ENCODE measurements at places on chromosomes 5 and 9. TPM values are rescaled to one million over a fixed set of nuclear protein-coding genes. Genes with fewer than 3 reads are reported as not detected.
A peak's percentile ranks its signal among the peaks of the same experiment; 100 is the strongest.

GRCh38 chr5:102958481-102959011, 161.4 kb downstream of the GIN1 start:
- DNase-seq: no peak

DNA sequence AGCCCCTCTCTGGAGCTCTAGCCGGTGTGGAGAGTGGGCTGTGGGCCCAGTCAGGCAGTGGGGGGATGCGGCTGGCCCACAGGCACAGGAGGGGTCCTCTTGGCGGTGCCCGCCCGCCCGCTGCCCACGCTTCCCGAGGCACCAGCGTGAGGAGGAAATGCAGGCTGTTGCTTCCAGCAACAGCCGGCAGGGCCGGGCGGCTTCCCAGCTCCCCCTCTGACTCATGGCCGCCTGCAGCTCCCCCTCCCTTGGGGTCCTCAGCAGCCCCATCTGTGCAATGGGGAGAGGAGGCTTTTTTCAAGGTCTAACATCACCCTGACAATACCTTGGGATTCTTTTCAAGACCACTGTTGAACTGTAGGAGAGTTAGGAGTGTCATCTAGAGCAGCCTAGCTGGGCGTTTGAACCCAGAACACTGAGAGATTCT, 10.4 kb downstream of the CXXC5 start:
- DNase-seq: no peak

DNA sequence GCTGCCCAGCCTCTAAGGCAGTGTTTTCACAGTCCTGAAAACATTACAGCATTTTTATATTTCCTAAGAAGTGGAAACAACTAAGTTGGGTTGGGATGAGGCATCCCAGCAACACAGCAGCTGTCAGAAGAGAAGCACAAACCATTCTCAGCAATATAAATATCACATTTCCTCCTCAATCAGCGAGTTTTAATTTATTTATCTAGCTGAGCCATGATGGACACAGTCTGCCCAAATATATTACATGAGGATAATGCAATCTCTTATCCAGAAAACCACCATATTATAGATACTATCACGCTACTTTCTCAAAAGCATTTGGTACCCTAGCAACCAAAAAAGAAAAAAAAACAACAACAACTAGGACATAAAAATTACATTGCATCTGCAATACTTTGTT, 158.5 kb downstream of the FSTL4 start:
- DNase-seq: no peak

DBH gene
- total RNA-seq: not detected

- no peak for DNase-seq
Measured at GRCh38 chr9:16653491-16654399, 216.7 kb downstream of the BNC2 start.

GRCh38 chr9:107103621-107104020, 179.5 kb upstream of the RAD23B start:
- no peak for DNase-seq

FAM114A2 gene
- 37.6 TPM for total RNA-seq

- DNase-seq: no peak
Measured at GRCh38 chr5:42242210-42242609, 181.0 kb upstream of the GHR start.

ECSCR gene
- total RNA-seq: 20.1 TPM

IRX1 gene
- 1.2 TPM for total RNA-seq

OR13C4 gene
- not detected for total RNA-seq

DNA sequence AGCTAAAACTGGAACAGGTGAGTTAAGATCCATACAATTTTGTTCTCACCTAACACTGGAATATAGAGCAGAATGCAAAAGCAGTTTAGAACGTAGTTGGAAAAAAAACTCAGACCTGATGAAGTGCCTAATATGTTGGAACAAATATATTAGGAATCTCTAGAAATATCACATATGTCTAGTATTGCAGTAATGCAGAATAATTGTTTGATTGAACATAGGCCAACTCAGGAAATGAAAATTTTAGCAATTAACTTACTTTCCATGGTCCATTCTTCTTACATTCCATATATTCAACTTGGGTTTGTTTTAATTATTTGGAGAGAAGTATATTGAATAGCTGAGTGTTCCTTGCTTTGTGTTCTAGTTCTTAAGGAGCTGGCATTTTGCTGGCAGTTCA, 111.8 kb upstream of the ADAMTSL1 start:
- no peak for DNase-seq

PSD2 gene
- total RNA-seq: 0.08 TPM

PNPLA7 gene
- 8.1 TPM for total RNA-seq

- no peak for DNase-seq
Measured at GRCh38 chr9:131048332-131048731, 39.4 kb downstream of the LAMC3 start.

DNA sequence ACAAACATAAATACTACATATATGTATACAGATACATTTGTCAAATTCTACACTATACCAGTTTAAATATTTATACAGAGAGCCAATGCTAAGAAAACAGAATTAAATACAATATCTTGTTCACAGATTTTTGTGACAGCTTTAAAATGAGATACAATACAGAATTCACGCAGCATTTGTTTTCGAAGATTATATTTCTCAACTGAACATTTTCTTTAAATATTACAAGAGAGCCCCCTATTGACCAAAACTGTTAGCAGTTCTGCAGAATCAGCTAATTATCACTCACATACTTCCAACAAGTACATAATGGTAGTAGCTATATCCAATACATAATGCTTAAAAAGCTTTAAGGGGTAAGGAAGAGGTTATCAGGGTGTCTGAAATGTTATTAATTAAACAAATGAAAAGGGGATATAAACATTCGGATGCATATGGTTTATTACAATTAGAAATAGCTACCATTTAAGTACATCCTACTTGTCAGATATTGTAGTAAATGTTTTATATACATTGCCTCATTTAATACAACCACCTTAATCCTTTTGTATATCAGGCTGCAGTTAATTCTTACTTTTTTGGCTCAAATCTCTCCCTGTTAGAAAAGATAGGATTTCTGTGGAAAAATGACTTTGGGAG, 31.7 kb downstream of the ZDHHC21 start:
- no peak for DNase-seq

- no peak for DNase-seq
Measured at GRCh38 chr5:94498199-94498598, 120.2 kb downstream of the KIAA0825 start.

GRCh38 chr5:93019896-93020295, 561.1 kb downstream of the NR2F1-AS1 start:
- no peak for DNase-seq

GRCh38 chr9:6443661-6444060, 30.7 kb downstream of the UHRF2 start:
- no peak for DNase-seq

EHMT1 gene
- total RNA-seq: 39.8 TPM

SNCAIP gene
- total RNA-seq: 1.3 TPM

- DNase-seq: no peak
Measured at GRCh38 chr5:132327252-132327955, 33.2 kb downstream of the SLC22A4 start.

NFIB gene
- 129 TPM for total RNA-seq

DNA sequence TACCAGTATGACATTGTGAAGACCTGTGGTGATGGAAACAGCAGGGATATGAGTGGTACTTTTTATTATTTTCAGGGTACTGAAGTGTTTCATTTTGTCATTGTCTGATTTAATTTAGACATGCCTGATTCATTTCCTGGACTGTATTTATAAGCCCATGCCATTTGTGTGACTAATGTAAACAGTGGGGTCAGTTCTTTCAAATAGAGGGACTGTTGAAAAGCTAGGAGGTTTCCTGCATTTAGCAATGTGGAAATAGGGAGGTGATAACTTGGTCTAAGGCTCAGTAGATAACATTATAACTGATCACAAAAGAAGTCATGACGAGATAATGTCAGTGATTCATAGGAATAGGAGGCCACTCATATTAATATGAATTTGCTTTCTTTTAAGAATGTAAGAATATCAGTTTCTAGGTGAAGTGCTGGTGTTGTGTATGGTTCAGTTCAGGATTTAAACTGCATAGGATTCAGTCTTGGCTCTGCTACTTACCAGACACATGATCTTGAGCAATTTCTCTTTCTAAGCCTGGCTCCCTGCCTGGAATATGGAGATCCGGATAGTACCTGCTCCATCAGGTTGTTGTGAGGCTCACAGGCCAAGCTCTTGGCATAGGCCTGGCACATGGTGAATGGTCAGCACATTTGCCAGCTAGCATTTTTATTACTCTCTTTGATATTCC, 7.5 kb downstream of the RASGRF2 start:
- DNase-seq: no peak

DNA sequence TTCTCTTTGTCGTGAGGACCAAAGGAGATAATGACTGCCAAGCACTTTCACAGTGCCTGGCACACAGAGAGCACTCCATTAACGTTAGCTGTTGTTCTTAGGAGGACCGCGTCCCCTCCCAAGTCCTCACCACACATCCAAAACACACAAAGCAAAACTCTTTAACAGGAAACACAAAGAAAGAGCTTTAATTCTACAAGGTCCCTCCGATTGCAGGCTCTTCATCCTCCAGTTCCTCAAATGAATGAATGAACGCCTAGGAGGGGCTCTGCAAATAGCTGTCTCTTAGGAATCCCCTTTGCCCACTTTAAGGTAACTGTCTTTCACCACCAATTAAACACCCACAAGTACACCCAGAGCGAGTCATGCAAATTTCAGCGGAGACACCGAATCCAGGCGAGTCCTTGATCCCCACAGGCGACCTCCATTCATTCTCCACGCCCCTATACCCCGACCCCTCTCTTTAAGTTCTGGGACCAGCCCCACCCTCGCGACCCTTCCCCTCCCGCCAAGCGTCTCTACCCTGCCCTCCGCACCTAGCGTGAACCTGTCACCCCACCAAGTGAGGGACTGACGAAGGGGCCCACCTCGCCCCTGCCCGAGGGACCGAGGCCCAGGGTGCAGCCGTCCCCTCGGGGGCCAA, 644 bp downstream of the TSC1 start:
- DNase-seq: no peak

GRCh38 chr5:121988488-121988887, 26.7 kb downstream of the SRFBP1 start:
- no peak for DNase-seq

DNA sequence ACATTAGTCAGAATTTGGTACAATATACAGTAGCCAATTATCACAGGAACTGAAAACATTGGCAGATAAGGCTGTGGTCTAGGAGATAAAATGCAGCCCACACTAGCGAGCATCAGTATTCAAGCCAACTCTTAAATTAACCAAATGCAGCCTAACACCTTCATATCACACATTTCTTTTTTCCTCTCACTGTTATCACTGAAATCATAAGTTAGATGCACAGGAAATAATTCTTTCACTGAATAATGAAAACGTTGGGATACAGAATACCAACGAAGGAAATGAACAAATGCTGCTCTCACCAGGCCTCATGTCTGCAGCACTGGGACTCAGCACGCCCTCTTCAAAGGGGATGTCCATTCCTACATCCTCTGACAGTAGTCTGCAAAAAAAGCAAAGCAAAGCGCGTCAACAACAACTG, 109.1 kb upstream of the PCA3 start:
- DNase-seq: no peak

GRCh38 chr9:130701059-130702022, 7.8 kb downstream of the EXOSC2 start:
- peak; percentile 91 for DNase-seq

NUP214 gene
- total RNA-seq: 22.9 TPM

- DNase-seq: no peak
Measured at GRCh38 chr9:109088221-109088620, 31.5 kb downstream of the TMEM245 start.

BARHL1 gene
- total RNA-seq: not detected

GRCh38 chr9:101468116-101468515, 32.5 kb upstream of the ALDOB start:
- no peak for DNase-seq

TAF11L10 gene
- total RNA-seq: not detected

FABP6 gene
- not detected for total RNA-seq

DNA sequence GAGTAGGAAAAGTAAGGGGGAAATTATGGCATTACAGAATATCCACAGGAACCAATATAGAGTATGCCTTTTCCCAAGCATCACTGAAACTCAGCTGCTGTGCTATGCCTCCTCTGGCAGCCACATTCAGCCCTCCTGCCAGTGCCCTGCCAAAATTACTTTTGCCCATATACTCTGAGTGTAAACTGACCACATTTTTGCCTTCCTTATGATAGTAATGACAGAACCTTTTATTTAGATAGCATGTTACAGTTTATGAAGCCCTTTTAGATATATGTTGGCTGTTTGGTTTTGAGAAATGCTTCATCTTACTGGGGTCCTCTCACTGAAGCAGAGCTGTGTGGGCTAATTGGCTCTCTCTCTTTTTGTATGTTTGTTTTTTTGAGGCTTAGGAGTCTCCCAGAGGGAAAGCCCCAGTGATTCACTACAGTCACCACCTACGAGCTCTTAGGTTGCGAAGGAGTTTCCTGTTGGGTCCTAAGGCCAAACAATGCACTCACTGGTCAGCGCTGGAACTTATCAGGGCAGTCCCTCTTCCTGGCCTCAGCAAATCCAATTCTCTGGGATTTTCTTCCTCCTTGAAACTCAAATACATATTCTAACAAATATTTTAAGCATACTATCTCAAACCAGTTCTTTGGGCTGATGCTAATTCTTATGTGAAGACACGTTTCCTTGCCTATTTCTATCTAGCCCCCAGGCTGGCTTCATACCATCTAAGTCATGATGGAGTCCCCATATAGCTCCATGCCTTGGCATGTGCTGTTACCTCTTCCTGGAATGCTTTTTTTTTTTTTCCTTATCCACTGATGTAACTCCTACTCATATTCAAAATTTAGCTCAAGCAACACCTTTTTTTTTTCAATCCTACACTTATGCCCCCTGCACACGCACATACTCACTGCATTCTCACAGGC, 3.7 kb downstream of the PHF24 start:
- no peak for DNase-seq

DNA sequence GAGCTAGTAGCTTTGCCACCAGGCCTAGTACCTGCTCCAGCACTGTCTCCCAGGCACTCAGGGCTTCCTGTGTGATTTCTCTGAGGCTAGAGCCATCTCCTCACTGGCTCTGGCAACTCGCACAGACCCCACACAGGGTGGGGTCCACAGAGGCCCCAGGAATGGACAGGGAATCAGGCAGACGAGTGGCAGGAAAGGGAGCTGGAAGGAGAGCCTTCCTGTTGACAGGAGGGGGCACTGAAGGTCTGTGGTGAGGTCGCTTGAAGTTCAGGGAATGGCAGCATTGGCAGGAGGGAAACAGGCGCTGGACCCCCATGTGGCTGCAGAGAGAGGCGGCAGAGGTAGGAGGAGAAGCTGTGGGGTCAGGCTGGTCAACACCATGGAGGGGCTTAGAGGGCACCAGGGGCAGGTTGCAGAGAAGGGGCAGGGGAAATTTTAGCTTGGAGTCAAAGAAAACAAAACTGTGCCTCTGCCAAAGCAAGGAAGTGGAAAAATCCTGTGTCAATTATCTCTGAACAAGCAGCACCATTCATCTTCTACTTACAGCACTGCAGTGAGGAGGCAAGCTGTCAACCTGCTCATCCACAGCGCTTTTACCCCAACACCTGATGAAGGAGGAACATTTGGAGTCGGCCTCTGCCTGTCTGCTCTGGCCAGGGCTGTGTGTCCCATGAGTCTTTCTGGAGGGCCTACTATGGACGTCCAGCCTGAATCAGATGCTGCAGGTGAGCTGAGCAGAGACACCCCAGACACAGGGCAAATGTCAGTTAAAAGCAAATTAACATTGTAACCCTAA, 270.2 kb downstream of the FSTL4 start:
- DNase-seq: peak; percentile 54

Measured in cardiac septum (tissue), 1 donor.